ENCODE measurements at places on chromosomes 2 and 18. TPM values are rescaled to one million over a fixed set of nuclear protein-coding genes. Genes with fewer than 3 reads are reported as not detected.

DNA sequence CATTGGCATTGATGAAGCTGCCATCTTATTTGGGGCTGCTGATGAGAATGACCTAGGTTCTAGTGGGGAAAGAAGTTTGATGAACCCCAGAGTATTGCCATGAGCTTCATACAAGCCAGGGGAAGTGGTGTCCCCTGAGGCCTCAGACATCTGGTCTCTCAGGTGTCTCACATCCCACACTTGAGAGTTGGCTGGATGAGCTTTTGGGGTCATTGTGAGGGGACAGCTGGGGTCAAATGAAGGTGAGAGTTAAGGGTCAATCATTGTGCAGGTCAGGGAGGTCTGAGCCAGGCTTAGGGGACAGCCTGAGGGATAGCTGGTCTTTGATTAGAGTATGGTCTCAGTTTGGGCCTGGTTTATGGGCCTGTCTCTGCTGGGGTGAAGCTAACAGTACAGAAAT is 336.5 kb downstream of the CYP26B1 start:
- no peak for DNase-seq

GRCh38 chr2:73985308-73986084 is 786 bp downstream of the TET3 start:
- no peak for DNase-seq

SERPINB13 gene
- total RNA-seq, result not detected

DNA sequence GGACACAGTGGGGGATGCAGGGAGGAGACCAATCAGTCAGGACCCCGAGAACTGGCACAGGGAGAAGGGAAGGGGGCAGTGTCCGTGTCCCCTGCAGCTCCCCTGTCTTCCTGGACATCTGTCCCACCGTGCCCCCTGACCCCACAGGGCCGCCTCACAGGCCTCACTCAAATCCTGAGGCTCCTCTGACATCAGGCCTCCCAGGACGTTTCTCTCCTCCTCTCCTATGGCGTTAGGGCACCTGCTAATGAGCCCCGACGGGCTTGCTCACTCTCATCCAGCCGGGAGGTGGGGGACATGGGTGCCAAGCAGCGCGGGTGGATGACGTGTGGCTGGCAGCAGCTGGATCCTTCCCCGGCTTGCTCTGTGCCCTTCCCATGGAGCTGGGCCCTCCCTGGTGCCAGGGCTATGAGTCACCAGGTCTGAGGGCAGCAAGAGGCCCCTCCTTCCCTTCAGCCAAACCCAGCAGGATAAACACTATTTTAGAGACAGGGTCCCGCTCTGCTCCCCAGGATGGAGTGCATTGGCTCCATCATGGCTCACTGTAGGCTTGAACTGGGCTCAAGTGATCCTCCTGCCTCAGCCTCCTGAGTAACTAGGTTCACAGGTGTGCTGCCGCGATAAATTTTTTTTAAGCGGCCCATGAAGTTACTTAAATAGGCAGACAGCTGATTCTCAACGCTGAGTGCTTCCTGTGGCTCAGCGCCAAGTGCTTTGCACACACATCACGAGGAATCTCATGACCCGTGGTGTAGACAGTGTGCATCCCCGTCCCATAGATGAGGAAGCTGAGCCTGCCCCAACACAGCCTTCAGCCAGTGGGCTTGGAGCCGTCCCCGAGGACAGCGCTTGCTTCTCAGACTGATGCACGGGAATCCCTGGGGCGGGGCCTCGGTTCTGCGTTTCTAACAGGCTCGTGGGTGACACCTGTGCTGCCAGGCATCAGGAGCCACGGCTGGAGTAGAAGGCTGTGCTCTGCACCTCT is 64.5 kb upstream of the HDAC4 start:
- peak; percentile 98 for DNase-seq

DSG1 gene
- not detected for total RNA-seq

DNA sequence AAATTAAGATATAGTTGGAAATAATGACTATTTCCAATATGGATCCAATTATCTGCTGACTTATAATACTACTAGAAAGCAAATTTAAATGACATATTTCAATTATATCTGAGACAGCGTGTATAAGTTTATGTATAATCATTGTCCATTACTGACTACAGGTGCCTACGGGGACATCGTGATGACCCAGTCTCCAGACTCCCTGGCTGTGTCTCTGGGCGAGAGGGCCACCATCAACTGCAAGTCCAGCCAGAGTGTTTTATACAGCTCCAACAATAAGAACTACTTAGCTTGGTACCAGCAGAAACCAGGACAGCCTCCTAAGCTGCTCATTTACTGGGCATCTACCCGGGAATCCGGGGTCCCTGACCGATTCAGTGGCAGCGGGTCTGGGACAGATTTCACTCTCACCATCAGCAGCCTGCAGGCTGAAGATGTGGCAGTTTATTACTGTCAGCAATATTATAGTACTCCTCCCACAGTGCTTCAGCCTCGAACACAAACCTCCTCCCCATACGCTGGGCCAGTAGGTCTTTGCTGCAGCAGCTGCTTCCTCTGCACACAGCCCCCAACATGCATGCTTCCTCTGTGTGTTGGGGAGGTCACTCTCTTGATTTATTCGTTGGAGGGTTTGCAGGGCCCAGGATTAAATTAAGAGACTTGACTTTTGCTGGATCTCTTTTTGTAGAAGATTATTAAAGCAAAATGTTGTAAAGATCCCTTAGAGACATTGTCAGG is 194.4 kb downstream of the RPIA start:
- no peak for DNase-seq

RAB17 gene
- total RNA-seq, result not detected

DNA sequence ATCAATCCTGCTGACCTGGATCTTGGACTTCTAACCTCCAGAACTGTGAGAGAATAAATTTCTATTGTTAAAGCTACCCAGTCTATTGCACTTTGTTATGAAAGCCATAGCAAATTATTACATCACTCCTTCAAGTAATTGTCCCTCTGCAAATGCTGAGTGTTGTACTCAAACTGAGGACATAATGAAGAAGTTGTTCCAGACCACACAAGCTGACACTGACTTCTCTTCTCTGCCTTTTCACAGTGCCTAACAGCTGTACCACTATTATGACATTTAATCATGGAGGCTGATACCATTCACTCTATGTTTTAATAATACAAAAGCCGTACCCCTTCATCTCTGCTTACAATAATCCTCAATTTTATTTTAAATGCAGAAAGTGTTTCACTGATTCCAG is 424.1 kb upstream of the PIK3C3 start:
- no peak for DNase-seq

DNA sequence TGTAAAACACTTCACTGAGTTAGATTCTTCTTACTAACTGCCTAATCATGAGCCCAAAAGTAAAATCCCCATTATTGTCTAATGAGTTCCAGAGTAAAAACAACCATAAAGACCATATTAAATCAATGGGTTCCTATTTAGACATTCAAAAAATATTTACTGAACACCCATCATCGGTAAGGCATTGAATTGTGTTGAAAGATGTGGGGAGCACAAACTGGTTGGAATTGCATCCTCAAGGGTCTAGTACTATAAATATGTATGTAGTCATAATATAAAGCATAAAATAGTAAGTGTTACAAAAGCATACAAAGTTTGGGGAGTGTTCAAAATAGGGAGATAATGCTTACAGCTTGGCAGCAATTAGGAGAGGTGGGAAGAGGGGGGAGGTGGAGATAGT is 3.0 kb upstream of the MARCHF4 start:
- no peak for DNase-seq

SANBR gene
- total RNA-seq, result 6.6 TPM

DNA sequence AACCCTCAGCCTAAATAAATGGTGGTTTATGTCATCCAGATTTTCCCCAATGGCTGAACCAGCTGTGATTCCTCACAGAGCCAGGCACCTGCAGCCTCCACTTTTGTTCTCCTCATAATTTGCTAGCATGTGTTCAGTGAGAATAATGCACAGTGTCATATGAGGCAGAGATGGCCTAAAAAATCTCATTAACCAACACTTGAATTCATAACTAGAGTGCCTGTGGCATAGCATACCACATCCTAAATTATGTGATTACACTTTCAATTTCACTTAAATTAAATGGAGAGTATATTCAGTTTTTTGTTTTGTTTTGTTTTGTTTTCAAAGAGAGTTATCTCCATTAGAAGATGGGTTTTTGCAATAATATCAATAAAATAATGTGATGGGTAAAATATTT is 488.0 kb downstream of the CBLN2 start:
- no peak for DNase-seq

TPO gene
- not detected for total RNA-seq

- DNase-seq, result peak; percentile 1
Observed at GRCh38 chr18:34801774-34802173, 91.7 kb downstream of the DTNA start.

MC5R gene
- 0.69 TPM for total RNA-seq

- no peak for DNase-seq
Observed at GRCh38 chr18:11004951-11005350, 144.4 kb downstream of the PIEZO2 start.

ALPI gene
- not detected for total RNA-seq

NDC80 gene
- total RNA-seq, result 67.2 TPM

TBC1D8 gene
- 9.5 TPM for total RNA-seq

YES1 gene
- total RNA-seq, result 95.9 TPM

- DNase-seq, result peak; percentile 61
Observed at GRCh38 chr2:173652311-173652710, 297.6 kb downstream of the CDCA7 start.

DNA sequence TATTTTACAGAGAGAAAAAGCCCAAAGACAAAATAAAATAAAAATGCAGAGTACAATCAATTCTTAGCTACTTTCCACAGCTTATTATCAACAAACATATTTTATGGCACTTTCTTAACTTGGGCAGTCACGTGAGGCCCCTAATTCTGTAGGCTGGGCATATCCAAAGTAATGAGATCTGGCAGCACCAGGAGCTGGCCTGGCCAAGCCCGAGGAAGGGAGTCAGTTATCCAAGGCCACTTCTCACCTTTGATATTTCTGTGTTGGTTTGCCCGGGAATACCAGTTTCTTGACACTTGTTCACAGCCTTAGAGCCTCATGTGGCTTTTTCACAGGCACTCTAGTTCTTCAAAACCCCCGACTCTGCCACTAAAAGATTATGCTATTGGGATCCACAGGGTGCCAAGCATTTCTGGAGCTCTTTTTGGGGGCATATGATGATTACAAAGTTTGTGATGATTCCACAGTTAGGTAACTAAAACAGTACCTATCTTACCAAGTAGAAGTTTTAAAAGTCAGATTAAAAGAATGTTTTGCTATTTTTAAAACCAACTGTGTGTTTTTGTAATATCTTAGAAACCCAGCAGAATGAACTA is 90.4 kb downstream of the MEP1B start:
- no peak for DNase-seq

DNA sequence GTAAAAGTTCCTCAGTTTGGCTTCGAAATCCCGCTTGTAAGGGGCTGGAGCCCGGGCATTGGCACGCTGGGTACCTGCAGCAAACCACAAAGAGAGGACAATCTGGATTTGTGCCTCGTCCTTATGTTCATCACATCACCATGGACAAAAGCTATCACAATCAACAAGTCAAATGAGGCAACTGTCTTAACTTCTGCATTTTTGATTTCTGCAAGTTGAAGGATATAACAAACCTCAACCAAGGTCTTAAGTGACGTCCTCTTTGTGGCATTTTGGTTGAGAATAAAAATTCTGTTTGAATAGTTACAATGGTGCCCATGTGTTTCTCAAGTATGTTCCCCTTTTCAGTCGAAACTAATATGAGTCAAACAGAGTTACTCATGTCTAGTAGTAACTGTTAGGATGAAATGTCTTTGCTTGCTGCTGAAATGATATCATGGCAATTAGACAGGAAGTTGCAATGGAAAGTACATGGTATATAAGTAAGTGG is 70.8 kb upstream of the STK17B start:
- DNase-seq, result no peak

GRCh38 chr2:45923701-45924100 is 272.2 kb downstream of the PRKCE start:
- no peak for DNase-seq

DNA sequence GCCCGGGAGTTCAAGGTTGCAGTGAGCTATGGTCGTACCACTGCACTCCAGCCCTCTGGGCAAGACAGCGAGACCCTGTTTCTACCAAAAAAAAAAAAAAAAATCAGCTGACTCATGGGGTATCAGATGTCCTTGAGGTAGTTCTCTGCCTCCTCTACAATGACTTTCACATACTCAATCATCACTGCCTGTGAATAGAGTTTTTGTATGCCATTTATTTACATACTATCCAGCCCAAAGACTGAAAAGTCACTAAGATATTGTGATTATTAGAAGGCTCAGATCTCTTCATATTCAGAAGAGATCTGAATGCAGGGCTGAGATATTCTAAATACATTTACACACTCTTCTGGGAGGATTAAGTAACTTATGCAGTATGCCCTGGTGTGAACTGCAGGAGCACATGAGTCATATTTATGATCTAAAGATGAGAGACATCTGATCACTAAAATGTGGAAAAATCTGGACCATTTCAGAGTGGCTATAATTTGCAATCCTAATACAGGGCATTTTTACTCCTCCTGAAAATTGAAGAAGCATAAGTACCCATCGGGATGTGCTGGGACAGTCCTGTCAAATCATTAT is 38.9 kb downstream of the KLF7 start:
- DNase-seq, result no peak

DNA sequence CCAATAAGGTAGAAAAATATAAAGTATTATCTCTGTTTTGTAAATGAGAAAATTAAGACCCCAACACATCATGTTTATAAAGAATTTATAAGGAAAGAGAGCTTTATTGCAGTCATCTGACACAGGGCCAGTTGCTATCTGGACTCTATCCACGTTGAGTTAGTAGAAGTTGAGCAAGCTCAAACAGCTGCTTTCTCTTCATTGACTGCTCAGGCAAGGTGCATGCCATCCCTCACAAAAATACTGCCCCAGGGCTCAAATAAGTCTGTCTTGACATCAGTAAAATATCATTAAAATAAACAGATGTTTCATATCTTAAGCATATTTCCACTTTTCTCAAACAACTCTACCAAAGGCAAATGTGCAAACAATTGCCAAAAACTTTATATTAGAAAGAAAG is 14.8 kb downstream of the COL5A2 start:
- peak; percentile 61 for DNase-seq

XDH gene
- not detected for total RNA-seq

DNA sequence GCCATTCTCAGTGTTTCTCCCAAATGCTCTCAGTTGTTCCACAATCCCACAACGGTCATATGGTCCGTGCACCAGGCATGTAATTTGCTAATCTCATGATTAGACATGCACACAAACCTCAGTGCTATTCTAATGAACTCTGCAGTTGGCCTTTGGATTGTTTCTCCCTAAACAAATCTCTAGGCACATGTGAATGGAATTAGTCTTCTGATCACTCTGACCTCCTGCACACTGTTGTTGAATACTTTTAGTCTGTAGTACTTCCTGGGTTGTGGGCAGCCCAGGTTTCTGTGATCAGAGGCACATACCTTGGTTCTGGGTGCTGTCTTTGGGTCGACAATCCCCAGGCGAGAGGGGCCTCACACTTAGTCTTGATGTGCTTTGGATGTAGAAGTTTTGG is 498.7 kb upstream of the SPRED2 start:
- DNase-seq, result no peak

UGT1A4 gene
- total RNA-seq, result not detected

- DNase-seq, result no peak
Observed at GRCh38 chr2:61710711-61711110, 143.1 kb downstream of the FAM161A start.

GRCh38 chr2:139124271-139124670 is 344.1 kb upstream of the NXPH2 start:
- no peak for DNase-seq
